ENCODE measurements at places on chromosomes 11 and 22. TPM values are rescaled to one million over a fixed set of nuclear protein-coding genes. Genes with fewer than 3 reads are reported as not detected.

Gene ST14
- total RNA-seq: not detected

GRCh38 chr11:78586452-78587046 lies 11.9 kb upstream of the NARS2 start:
- no peak for DNase-seq

Gene CNGA4
- total RNA-seq: not detected

DNA sequence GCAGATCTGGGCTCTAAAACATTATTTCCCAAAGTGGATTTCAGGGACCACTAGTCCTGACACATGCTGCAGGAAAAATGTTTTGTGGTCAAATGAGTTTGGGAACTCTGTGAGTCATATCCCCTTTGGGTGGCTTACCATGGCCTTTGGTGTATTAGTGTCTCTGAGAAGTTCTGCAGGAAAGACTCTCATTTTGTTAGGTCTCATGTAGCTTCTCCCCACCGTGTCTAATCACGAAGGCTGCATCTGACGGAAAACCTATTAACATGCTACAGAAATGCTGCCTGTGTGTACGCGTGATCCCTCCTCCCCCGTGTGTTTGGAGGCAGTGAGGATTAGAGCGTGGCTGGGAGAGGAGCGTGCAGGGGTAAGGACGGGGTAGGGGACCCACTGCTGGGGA lies 191.7 kb downstream of the ST3GAL4 start:
- DNase-seq: no peak

- peak; percentile 95 for DNase-seq
Observed at GRCh38 chr22:45997077-45997776, 20.3 kb upstream of the WNT7B start.

GRCh38 chr22:20619045-20619892 lies 111.9 kb downstream of the MED15 start:
- DNase-seq: no peak

Measured in osteocyte (in vitro differentiated cells).